ENCODE measurements at places on chromosomes 12 and 14. TPM values are rescaled to one million over a fixed set of nuclear protein-coding genes. Genes with fewer than 3 reads are reported as not detected.

DNA sequence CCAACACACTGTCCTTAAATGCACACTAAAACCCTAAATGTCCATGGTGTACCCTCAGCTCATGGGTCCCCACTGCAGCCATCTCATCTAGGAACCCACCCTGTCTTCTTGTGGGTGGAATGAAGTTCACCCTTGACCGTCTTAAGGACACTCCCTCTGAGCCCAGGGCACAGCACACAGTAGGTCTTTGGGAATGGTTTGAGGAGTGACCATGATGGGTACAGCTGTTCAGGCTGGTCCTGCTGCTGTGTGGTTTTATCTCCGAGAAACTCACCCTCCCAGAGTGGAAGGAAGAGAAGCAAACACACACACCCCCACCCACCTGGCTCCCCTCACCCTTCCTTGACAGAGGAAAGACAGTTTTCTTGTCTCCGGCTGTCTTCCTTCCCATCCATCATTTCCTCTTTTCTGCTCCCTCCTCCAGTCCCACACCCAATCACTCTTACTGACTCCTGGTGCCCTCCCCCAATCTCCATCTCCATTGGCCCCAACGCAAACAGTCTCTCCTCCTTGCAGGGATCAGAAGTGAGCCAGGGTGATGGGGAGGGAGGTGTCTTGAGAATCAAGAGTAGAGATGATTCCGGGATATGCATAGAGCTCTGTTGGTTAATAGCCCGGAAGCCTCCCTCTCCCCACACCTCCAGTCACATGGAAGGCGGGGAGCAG lies 105.9 kb upstream of the LHX5 start:
- DNase-seq = no peak

DNA sequence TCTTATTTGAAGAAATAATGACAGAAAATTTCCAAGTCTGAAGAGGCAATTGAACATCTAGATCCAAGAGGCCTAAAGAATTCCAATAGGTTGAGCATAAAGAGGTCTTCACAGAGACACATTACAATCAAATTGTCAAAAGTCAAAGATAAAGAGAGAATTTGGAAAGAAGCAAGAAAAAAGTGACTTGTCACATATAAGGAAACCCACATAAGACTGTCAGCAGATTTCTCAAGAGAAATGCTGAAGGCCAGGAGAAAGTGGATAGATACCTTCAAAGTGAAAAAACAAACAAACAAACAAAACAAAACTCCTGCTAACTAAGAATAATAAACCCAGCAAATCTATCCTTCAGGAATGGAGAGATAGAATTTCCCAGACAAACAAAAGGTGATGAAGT lies 118.1 kb upstream of the LGR5 start:
- DNase-seq = no peak

GRCh38 chr12:57226588-57227314 lies 2.8 kb upstream of the SHMT2 start:
- DNase-seq = no peak

TBC1D30 gene
- 2.6 TPM for total RNA-seq

GRCh38 chr14:102185360-102185759 lies 45.7 kb downstream of the WDR20 start:
- DNase-seq = no peak

- no peak for DNase-seq
Measured at GRCh38 chr14:106021832-106022231, 495.4 kb downstream of the TMEM121 start.

DNA sequence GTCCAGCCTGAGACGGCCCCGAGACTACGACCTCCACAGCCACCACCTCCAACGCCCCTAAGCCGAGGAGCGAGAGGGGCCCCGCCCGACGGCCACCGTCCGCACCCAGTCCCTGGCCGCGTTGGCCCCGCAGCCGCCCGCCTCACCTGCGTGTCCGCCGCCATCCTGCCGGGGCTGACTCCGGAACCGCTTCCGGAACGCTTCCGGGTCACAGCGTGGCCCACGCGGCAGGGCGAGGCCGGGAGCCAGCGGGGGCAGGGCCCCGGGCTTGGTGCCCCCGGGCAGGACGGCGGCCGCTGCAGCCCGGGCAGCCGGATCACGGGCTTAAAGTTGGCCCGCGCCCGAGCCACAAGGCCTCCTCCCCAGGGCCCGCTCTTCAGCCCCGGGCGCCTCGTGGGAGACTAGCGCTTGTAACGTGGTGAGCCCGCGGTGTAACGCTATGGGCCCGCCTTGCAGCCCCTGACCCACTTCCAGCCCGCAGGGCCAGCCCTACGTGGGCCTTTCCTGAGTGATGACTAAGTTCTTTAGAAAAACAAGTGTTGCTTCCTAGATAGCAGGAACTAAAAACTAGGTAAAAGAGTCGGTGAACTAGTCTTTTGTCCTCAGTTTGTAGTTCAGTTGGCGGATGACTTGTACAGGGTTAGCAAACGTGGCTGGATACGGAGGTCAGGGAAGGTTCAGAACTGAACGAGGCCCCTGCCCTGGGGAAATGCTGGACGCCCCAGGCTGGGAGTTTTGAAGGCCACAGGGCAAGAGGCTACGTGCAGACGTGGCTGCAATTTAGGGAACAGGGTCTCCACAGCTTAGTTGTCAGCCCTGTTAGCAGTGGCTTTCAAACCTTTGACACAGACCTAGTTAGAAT lies at the start of gene GCN1:
Gene GCN1 (minus strand): TSS at position 182 of the 862 bp plus-strand sequence. CDS start 18 bp downstream, at position 164.
- DNase-seq = peak; percentile 89

CIROP gene
- not detected for total RNA-seq

DNA sequence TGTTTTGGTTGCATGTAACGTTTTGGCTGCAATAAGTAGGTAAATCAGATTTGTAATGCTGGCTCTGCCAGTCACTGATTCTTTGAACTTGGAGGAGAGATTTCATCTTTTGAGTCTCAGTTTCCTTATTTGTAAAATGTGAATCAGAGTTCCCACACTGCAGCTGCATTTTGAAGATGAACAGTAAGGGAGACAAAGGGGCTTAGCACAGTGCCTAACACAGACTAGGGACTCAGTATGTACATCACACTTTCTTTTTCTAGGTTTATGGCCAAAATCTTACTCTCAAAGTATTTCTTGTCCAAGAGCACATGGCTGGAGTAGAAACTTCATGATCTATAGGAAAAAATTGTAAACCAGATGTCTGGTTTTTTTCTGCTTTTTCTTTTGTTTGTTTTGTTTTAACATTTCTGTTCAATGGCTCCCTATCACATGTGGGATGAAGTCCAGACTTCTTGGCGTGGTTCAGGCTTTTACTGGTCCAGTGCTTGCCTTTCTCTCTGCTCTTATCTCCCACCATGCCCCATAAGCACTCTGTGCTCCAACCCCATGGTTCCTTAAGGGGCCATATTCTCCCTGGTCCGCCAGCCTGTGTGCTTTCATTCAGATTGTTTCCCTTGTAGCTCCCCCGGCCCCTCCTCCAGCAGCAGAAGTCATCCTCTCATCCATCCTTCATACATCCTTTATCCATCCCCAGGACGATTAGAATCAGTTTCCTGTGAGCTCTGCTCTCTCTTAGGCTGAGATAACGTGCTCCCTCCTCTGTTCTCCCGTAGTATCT lies 58.0 kb downstream of the SYNE2 start:
- DNase-seq = no peak

GRCh38 chr14:99655521-99655920 lies 10.6 kb downstream of the HHIPL1 start:
- DNase-seq = no peak

- DNase-seq = no peak
Measured at GRCh38 chr12:123109319-123109772, 41.5 kb downstream of the PITPNM2 start.

DNA sequence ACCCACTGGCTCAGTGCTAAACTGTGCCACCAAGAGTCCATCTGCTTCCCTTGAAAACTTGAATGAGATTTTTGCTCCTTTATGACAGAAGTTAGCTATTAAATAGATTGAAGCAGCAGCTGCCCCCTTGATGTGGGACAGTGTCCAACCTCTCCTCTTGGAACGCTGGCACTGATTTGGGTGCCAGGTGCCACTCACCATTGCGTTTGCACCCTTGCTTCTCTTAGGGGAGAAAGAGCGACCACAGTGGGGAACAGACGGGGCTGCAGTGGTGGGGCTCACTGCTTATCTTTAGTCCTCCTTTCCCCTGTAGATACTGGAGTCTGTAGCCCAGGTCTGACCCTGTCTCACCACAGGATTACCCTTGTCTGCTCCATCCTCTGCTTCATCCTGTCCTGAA lies 9.4 kb downstream of the EP400 start:
- DNase-seq = peak; percentile 10

SCNN1A gene
- 35.9 TPM for total RNA-seq

GRCh38 chr14:65170768-65171507 lies 68.6 kb upstream of the MAX start:
- DNase-seq = peak; percentile 62

DNA sequence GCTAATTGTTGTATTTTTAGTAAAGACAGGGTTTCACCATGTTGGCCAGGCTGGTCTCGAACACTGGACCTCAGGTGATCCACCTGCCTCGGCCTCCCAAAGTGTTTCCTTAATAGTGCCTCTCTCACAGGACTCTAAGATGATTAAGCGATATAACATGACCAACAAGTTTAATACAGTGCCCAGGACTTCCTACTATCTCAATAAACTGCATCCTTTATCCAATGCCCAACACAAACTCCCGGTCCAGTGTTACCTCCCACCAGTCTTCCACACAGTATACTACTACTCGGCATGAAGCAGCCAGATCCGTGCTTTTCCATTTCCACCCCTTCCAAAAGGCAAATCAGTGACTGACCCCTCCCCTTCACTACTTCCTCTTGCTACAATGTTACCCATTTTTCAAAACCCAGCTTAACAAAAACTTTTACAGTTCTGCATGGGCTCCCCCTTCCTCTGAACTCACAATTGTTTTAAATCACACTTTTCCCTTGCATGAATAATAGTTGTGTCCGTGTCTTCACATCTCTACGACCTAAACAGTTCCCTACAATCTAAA lies 900 bp downstream of the NOP2 start:
- no peak for DNase-seq

- DNase-seq = no peak
Measured at GRCh38 chr14:102394717-102395375, 32.1 kb downstream of the TECPR2 start.

SLCO1B1 gene
- not detected for total RNA-seq

- no peak for DNase-seq
Measured at GRCh38 chr12:90098132-90098779, 389.6 kb upstream of the ATP2B1 start.

ZFC3H1 gene
- 66.1 TPM for total RNA-seq

BMP4 gene
- 15.3 TPM for total RNA-seq

- no peak for DNase-seq
Measured at GRCh38 chr12:47721431-47721973, 3.8 kb downstream of the ENDOU start.

PLEKHD1 gene
- total RNA-seq = 0.21 TPM

DNA sequence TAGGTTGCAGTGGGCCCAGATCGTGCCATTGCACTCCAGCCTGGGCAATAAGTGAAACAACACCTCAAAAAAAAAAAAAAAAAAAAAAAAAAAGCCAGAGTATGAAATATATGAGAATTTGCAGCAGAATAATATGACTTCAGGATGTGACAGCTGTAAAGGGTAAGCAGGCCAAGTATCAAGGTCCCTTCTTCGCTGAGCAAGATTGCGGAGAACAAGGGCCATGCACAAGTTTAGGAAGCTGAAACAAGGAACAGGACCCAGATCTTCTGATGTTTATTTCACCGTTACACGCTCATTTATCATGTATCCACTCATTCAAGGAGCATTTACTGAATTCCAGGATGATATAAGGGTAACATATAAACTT lies 659 bp upstream of the FOXJ2 start:
- no peak for DNase-seq

- no peak for DNase-seq
Measured at GRCh38 chr12:42575717-42576116, 13.8 kb downstream of the PRICKLE1 start.

GRCh38 chr12:3697311-3697870 lies 55.5 kb downstream of the CRACR2A start:
- no peak for DNase-seq

- DNase-seq = peak; percentile 40
Measured at GRCh38 chr12:121806546-121807423, 3.0 kb downstream of the SETD1B start.

DNA sequence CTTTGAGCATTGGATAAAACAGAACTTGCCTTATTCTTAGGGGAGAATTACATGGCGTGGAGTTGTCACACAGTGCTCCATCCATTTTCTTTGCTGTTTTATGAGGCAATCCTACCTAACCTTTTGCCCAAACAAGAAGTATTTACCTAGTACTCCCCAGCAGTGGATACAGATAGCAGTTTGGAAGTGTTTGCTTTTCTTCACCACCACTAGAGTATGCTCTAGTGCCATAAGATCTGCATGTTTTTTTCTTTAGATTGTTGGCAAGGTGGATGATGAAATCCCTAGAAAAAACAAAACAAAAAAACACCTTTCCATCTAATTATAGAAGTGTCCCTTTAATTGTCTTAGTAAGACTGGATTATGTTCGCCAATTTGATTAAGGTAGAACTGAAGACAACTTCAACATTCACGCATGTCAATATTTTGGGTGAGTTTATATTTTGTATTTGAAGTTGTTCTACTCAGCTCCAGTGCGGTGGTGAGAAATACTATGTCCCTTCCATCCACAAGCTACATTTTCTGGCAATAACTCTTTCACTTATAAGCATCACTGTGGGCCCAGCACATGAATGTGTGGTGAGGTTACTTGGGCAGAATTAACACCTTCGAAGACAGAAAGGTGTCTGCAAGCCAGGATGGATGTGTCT lies 23.6 kb upstream of the TMEM260 start:
- peak; percentile 31 for DNase-seq

GRCh38 chr12:38516418-38516817 lies 199.8 kb downstream of the ALG10B start:
- DNase-seq = no peak

EFS gene
- total RNA-seq = 28.2 TPM

- no peak for DNase-seq
Measured at GRCh38 chr12:92145481-92145730, 240 bp downstream of the BTG1 start.

IRAK4 gene
- total RNA-seq = 19.7 TPM

FLRT2 gene
- 46.5 TPM for total RNA-seq

GRCh38 chr12:93813972-93814821 lies 137.0 kb downstream of the CRADD start:
- peak; percentile 84 for DNase-seq

DNA sequence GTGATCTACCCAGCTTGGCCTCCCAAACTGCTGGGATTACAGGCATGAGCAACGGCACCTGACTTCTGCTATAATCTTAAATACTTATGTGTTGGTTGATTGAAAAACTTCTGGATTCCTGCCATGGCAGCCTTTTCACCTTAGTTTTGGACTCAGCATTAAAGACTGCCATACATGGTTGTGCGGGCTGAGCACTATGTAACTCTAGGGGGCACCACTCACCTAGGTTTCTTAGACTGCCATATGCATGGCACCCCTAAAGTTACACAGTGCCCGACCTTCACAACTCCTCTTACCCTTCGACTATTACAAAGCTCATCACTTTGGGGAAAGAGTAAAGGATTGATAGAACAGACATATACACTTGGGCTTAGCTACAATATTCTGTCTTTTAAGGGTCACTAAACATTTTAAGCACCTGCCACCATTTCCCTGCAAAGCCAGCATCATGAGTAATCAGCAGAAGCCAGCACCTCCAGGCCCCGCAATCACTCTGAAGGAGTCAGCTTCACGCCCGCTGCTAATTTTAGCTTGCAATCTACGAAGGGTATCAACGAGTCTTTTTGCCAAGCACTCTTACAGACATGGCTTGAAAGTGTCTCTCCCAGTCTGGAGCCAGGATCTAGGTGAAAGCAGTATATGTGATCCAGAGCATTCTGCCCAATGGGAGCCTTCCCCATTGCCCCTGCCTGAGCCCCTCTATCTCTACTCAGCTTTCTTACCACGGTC lies 59.8 kb downstream of the SUDS3 start:
- no peak for DNase-seq

TRHDE gene
- 1.8 TPM for total RNA-seq

EMC9 gene
- 18.1 TPM for total RNA-seq

GRCh38 chr12:13900718-13901117 lies 80.7 kb downstream of the GRIN2B start:
- no peak for DNase-seq

RBP5 gene
- total RNA-seq = 1.8 TPM
